ENCODE measurements at places on chromosomes 16 and 17.

- DNase-seq, result peak; percentile 82
- H3K36me3 ChIP-seq, result no peaks in the 10 kb centered on the region
- H3K27me3 ChIP-seq, result no peaks in the 10 kb centered on the region
Observed at GRCh38 chr16:85245307-85246172, 133.3 kb upstream of the CIBAR2 start.

DNA sequence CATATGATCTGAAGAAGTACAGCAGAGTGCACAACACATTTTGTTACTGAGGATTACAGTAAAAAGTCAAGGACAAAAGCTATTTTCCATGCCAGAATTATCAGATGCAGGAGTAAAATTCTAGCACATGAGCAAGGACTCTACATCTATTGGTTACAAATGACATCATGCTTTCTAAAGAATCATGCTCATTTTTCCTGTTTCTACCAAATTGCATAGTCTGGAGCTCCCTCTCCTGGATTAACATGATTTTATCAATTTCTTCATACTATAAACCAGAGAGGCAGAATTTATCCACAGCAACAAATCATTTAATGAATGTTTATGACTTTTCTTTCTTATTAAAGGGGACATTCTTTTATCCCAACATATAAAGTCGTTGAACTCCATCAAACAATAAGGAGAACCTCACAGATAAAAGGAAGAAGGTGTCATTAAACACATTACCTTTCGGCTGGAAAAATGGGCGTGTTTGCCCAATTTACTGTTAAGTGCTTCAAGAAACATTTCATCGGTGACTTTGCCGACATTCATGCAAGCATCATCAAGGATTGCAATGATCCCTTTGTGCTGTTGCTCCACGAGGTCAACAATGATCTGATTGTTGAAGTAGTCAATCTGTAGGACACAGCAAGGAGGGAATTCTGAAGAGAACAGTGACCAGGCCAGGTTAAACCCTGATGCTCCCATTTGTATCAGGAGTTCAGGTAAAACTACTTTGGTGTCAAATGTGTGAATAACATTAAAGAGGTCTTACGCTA is 121.7 kb downstream of the MYO1D start:
- DNase-seq, result peak; percentile 66
- no peak overlapping the region for H3K27ac ChIP-seq
- H3K27me3 ChIP-seq, result no peaks in the 10 kb centered on the region
- no peak overlapping the region for H3K4me3 ChIP-seq
- peaks cover 5% of the 10 kb centered on the region for H3K36me3 ChIP-seq

DNA sequence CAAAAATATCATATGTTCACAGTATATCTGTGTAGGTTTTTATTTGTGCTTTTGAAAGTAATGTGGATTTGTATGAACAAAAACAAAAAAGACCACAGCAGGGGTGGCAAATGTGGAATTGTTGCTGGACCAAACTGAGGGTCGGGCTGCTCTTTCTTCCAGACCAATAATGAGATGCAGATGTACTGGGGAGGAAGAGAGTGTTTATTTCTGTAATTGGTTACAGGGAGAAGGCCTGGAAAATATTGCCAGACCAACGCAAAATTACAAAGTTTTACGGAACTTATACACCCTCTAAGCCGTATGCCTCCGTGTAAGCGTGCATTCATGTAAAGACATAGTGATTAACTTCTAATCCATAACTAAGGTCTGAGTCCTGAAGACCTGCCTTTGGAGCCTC is 353.9 kb upstream of the C16orf82 start:
- no peak for DNase-seq
- H3K27ac ChIP-seq, result no peak overlapping the region
- no peaks in the 10 kb centered on the region for H3K4me1 ChIP-seq
- no peak overlapping the region for H3K4me3 ChIP-seq
- no peaks in the 10 kb centered on the region for H3K27me3 ChIP-seq
- H3K36me3 ChIP-seq, result no peaks in the 10 kb centered on the region

DNA sequence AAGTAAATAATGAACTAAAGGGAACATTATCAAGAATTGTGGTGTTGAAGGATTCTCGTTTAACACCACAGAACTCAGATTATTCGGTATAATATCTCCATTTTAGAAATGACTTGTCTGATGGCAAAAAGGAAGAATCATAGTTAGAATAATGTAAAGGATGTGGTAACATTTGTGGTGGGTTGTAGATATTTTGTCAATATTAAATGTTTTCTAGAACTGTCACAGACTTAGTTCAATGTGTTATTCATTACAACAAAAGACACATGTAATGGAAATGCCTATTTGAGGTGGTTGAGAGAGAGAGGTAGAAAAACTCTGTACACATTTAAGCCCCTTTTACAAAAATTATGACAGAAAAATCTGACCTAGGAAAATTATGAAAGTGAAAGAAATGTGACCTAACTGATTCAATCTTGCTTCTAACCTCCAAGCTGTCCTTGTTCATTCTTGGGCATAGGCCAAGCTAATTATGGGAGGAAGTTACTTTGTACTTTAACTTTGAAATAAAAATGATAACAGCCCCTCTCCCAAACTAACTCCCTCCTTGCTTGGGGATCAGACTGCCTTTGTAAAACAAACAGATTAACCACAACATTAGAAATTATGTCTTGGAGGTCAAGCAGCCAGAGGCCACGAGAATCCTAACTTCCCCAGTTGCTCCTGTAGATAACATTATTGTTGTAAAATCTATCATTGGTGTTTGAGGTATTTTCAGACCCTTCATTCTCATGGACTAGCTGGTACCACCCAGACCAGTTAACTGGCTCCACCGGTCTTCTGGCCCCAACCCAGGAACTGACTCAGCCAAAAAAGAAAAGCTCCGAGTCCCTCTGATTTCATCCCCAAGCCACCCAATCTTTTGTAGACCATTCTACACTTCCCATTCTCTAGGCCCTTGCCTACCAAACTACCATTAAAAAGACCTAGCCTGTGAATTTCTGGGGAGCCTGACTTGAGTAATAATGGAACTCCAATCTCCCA is 1287.8 kb upstream of the CDH8 start:
- no peaks in the 10 kb centered on the region for H3K27me3 ChIP-seq
- no peak overlapping the region for H3K4me3 ChIP-seq
- H3K36me3 ChIP-seq, result no peaks in the 10 kb centered on the region

DNA sequence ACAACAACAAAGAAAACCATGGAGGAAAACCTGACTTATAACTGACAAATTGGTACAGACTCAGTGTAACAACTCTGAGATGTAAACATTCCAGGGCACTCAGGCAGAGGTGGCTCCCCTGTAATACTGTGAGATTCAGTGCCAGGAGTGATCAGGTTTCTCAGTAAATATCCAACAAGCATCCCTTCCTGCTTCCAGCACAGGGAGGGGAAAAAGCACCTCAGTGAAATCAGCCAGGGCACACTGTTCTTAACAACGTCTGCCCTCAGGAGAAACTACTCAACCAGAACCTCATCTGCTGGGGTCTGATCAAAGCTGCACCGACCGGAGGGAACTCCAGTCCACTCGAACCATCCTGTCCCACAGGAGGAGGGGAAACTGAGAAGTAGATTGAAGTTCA is 52.3 kb downstream of the AMFR start:
- DNase-seq, result no peak
- H3K27me3 ChIP-seq, result no peaks in the 10 kb centered on the region
- H3K4me3 ChIP-seq, result no peak overlapping the region
- H3K27ac ChIP-seq, result no peak overlapping the region

GRCh38 chr17:40678902-40679522 is 14.0 kb upstream of the KRT222 start:
- no peak overlapping the region for H3K27ac ChIP-seq
- DNase-seq, result no peak
- H3K27me3 ChIP-seq, result peaks cover 75% of the 10 kb centered on the region
- no peak overlapping the region for H3K4me3 ChIP-seq
- H3K36me3 ChIP-seq, result no peaks in the 10 kb centered on the region
- H3K4me1 ChIP-seq, result no peaks in the 10 kb centered on the region
